Suppressor macrophage treated with lipopolysaccharide for 1 hour (primary cell): ENCODE measurements at places on chromosomes 13 and 19.
A peak's percentile ranks its signal among the peaks of the same experiment; 100 is the strongest.

DNA sequence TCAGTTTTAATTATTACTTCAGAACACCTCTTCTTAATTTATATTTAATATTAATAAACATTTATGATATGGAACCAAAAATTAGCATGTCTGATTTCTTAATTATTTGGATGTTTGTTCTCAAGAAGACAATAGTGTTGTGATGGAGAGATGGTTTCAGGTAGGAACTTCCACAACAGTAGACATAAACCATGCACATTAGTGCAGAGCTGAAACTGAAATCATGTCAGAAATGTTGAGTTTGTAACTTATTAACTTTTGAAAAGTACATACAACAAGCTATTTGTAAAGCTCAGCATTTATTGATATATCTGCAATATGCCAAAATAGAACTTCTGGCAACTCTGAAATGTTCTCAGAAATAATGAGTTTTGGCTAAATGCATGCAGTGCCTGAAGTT is 11.8 kb upstream of the EDNRB start:
- DNase-seq: no peak

DNA sequence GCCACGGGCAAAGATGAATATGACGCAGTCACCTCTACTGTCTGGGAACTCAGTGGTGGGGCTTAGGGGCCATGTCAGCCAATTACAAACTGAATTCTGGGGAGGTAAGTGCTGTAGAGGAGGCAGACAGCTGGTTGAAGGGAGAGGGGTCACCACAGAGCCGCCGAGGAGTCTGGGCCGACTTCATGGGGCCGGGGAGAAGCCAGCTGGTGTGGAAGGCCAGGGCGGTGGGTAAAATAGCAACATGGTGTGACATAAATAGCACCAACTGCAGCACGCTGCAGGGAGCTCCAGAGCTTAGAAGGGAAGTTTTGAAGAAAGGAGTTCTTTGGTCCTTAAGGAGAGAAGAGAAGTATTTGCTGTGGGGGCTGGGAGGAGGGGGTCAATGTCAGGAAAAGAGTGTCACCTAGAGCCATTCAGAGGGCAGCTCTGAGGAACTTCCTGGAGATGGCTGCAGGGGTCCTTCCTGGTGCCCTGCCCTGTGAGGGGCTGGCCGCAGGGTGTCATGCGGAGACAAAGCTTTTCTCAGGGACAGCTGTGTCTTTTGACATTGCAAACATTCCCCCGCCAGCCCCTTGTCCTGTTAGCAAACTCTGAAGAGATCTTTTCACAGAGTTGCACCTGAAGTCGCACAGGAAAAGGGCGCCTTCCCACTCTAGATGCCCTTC is 6.4 kb downstream of the METTL21C start:
- DNase-seq: no peak

DNA sequence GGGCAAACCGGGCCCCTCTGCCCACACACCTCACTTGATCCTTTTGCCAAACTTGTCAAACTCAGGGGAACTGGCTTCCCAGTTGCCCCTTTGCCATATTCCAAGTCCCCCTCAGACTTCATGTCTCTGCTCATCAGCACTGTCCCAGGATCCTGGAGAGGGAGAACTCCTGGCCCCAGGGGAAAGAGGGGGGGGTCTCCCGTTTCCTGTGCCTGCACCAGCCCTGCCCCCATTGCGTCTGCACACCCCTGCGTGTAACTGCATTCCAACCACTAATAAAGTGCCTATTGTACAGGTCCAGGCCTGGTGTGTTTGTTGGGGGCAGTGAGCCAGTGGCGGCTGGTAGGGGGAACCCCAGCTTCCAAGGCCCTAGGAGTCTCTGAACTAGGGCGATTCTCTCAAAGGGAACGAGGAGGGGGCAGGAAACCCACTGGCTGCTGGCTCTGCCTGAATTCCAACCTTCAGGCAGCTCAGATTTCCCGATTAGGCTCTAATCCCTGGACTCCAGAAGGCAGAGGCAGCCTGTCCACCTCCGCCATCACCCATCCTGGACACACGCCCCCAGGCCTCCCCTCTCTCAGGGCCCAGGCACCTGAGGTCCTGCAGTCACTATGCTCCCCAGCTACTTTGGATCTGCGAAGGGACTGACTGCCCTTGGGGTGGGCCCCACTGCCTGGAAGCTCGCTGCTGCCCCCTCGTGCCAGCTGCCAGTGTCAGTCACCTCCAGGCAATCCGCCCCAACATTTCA is 9.7 kb upstream of the ILF3 start:
- peak; percentile 84 for DNase-seq

DNA sequence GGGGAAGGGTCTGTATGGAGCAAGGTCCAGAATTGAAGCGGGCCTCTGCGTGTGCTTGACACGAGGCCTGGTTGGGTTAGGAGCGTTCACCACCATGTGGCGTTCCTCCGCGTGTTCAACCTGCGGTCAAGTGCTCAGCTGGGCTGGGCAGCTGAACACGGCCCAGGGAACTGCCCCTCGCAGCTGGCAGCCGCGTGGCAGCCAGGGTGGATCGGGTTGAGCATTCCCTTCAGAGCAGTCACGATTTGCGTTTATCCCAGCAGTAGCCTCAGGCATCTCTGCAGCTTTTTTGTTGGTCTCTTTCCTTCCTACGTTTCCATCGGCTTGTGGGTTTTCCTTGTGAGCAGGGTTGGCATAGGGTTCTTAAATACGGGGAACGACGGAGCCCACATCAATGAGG is 28.7 kb upstream of the F2RL3 start:
- DNase-seq: no peak

DNA sequence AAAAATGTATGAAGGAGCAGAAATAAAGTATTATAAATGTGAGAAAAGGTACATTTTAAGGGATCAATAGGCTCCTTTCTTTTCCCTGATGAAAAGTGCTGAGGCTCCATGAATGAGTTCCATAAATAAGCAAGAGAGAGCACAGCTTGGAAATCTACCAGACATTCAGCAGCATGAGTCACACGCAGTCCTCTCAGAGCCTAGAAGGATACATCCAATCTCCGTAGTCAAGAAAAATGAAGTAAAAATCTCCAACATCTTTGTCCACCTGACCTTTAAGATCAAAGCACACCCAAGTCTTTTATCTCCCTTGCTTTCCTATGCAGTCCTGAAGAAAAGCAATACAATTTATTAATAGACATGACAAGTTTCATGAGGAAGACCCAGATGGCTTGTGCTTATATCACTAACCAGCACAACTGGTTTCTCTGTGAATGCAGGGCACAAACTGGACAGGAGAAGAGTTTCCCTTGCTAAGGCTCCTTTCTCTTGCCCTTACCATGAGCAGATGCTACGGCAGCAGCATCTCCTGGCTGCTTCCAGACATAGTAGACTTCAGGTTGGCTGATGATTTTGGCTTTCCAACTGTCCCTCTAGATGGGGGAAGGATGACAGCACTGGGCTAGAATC is 730.8 kb downstream of the EFNB2 start:
- no peak for DNase-seq

GRCh38 chr13:29936956-29937355 is 86.5 kb upstream of the UBL3 start:
- DNase-seq: no peak

GRCh38 chr19:14471436-14472187 is 3.5 kb downstream of the PTGER1 start:
- DNase-seq: no peak
